Uterine smooth muscle cell (primary cell): ENCODE measurements at places on chromosomes 3 and 15. TPM values are rescaled to one million over a fixed set of nuclear protein-coding genes. Genes with fewer than 3 reads are reported as not detected.

The CNTN4 gene
- 0.12 and 1.00 TPM in 2 replicates for total RNA-seq

The NTRK3 gene
- total RNA-seq: under 0.01 TPM in 2 replicates

The IL5RA gene
- not detected in 2 replicates for total RNA-seq

The DPH3 gene
- 15.8 and 19.0 TPM in 2 replicates for total RNA-seq

The AP2M1 gene
- 531 and 599 TPM in 2 replicates for total RNA-seq

The SUSD5 gene
- total RNA-seq: 2.3 and 4.1 TPM in 2 replicates

The SLC12A1 gene
- not detected in 2 replicates for total RNA-seq

The LTF gene
- under 0.01 TPM in 1 of 2 replicates, not detected in the other for total RNA-seq

The TNFAIP8L3 gene
- total RNA-seq: 8.6 and 13.0 TPM in 2 replicates

The GOLGA6L26 gene
- total RNA-seq: not detected in 2 replicates

The SV2B gene
- total RNA-seq: under 0.01 and 0.12 TPM in 2 replicates

The DENND4A gene
- 20.0 and 21.1 TPM in 2 replicates for total RNA-seq

The PEX5L gene
- 3.7 and 9.3 TPM in 2 replicates for total RNA-seq

The SCAANT1 gene
- not detected in 2 replicates for total RNA-seq

The CCDC80 gene
- 134 and 363 TPM in 2 replicates for total RNA-seq

The GABRR3 gene
- total RNA-seq: not detected in 2 replicates

The A4GNT gene
- total RNA-seq: not detected in 2 replicates

The SERPINI2 gene
- not detected in 2 replicates for total RNA-seq

The CRYGS gene
- total RNA-seq: 1.00 and 2.1 TPM in 2 replicates

The CFAP161 gene
- total RNA-seq: 0.12 and 0.66 TPM in 2 replicates

The PPP1R14D gene
- total RNA-seq: not detected in 2 replicates

The SLC6A11 gene
- not detected in 2 replicates for total RNA-seq

The C3orf85 gene
- not detected in 2 replicates for total RNA-seq

The CKMT1B gene
- not detected in 2 replicates for total RNA-seq

The KIF23 gene
- total RNA-seq: 28.4 and 118 TPM in 2 replicates

The HCLS1 gene
- total RNA-seq: 2.1 and 2.5 TPM in 2 replicates

The AGBL1 gene
- total RNA-seq: not detected in 2 replicates

The HOMER2 gene
- 5.8 and 11.0 TPM in 2 replicates for total RNA-seq

The CD200R1 gene
- total RNA-seq: not detected in 2 replicates

The THPO gene
- total RNA-seq: 0.25 and 0.66 TPM in 2 replicates

The PRR20G gene
- not detected in 2 replicates for total RNA-seq

The FAM107A gene
- total RNA-seq: under 0.01 TPM in 1 of 2 replicates, not detected in the other

The LMAN1L gene
- total RNA-seq: 0.11 TPM in 1 of 2 replicates, not detected in the other

The IL16 gene
- total RNA-seq: 0.22 and 0.25 TPM in 2 replicates

The ROPN1 gene
- total RNA-seq: not detected in 2 replicates

The CELSR3 gene
- total RNA-seq: 0.89 and 1.00 TPM in 2 replicates

The RPL4 gene
- 2,649 and 2,706 TPM in 2 replicates for total RNA-seq

The MUSTN1 gene
- 0.50 TPM in 1 of 2 replicates, not detected in the other for total RNA-seq
